ENCODE measurements at places on chromosomes 12 and 14.

DNA sequence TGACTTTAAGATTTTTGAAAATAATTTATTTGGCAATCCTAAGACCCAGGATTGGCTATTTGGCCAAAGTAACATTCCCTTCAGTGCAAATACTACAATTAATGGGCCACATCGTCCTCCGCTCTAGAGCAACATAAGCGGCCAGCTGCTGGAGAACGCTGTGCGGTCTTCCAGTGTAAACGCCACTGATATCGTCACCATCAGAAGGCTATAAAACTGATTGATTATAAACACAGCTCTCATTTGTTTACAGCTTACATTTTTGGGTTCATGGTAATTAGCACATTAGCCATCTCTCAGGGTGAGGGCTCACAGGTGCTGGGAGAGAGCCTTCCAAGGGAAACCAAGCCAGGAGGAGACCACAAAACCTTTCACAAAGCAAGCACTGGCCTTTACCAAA, 130.1 kb upstream of the BMP4 start:
- no peak for DNase-seq

- no peak for DNase-seq
These were observed 97.5 kb upstream of the FKBP4 start for GRCh38 chr12:2697057-2697800.

GRCh38 chr14:30813216-30813615, 61.1 kb upstream of the COCH start:
- no peak for DNase-seq

DNA sequence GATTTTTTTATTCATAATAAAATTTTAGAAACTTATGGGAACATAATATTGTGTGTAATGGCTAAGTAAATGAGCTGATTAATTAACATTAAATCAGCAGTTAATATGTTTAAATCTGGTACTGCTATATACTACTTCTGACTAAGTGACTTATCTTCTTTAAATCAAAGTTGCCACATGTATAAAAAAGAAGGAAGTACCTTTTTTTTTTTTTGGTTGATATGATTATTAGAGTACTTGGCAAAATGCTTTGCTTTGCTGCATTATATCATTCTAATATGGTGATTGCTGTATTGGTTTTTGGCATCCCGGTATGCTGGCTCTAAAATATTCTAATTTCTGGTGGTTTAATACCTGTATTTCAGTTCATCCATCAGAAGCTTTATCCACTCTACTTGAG, 319.1 kb upstream of the RGS6 start:
- no peak for DNase-seq

- DNase-seq: peak; percentile 22
These were observed 76.6 kb downstream of the SSPN start for GRCh38 chr12:26271889-26272492.
